SK-N-DZ (cell line): ENCODE measurements at places on chromosomes 5 and 9.

DNA sequence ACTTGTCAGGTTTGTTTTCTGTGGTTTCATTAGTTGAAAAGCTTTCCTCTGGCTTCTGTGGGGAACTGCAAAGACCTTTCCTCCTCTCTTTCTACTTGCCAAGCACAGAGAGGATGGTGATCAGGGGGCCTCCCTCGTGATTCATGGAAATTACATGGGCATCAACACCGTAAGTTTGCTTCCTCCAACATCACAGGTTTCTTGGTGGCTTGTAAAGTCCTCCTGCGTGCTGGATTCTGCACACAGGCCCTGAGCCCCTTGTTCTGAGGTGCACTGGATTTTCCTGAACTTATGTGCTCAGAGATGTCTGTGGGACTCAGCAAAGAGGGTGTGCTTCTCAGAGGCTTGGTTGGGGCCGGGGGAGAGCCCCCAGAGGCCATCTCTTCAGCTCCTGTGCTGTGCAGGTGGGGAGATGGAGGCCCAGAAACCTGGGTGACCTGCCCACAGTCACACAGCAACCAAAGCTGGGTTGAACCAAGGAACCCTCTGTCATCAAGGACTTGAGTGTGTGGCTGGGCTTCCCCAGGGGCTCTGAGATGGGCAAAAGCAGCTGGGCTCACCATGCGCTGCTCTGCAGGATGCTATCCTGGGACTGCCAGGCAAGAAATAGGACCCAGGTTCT lies 36.5 kb downstream of the RGS3 start:
- DNase-seq = no peak

- no peak for DNase-seq
These were observed 111.7 kb downstream of the PCSK1 start for GRCh38 chr5:96321345-96321744.

GRCh38 chr9:73684601-73685000 lies 532.9 kb downstream of the ANXA1 start:
- DNase-seq = no peak

GRCh38 chr5:2892466-2893000 lies 141.1 kb upstream of the IRX2 start:
- no peak for DNase-seq

- no peak for DNase-seq
These were observed 121.1 kb upstream of the IL12B start for GRCh38 chr5:159451197-159452052.

GRCh38 chr5:151202381-151203139 lies 21.3 kb downstream of the CCDC69 start:
- no peak for DNase-seq

DNA sequence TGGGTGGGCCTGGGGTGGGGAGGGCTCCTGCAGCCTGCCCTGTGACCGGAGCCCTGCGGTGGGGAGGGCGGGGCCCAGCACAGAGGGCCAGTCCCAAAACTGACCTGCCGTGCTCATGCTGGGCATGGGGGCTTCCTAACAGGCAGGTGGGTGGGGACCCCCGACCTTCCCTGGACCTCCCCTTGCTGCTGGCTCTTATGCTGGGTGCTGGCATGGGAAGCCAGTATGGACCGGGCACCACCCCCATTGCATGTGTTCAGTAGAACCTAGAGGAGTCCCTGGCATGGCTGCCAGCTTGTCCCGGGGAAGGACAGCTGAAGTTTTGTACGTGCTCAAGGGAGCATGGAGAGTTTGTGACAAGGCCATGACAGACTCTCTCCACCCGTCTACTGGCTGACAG lies 37.1 kb downstream of the WNK2 start:
- no peak for DNase-seq

DNA sequence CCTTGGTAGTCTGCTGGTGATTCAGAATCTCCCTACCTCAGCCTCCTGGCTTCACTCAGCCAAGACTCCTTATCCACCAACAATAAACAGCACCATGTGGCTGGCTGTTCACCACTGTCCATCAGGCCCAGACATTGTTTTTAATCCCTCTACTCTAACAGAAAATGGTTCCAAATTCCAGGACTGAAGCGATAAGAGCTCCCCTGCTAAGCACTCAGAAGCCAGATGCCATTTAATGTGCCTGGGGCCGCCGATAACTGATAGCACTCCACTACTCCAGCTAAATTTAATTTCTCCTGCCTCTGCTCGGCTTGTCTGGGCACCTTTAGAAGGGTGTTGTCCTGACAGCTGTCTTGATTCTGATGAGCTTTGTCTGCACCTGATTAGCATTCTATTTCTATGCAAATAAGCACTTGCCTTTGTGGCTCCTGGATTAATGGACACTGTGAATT lies 47.1 kb downstream of the ZNF622 start:
- DNase-seq = peak; percentile 98

- DNase-seq = no peak
These were observed 1196.6 kb upstream of the CDH18 start for GRCh38 chr5:21184581-21184980.

GRCh38 chr5:172004824-172005237 lies 1.6 kb downstream of the FBXW11 start:
- no peak for DNase-seq

- no peak for DNase-seq
These were observed 227.0 kb downstream of the DRD1 start for GRCh38 chr5:175216991-175217390.

GRCh38 chr9:116027511-116027910 lies 126.1 kb upstream of the PAPPA start:
- DNase-seq = no peak

- peak; percentile 83 for DNase-seq
These were observed 71.8 kb upstream of the MAMDC2 start for GRCh38 chr9:69971643-69972449.

- no peak for DNase-seq
These were observed 727 bp upstream of the ADRB2 start for GRCh38 chr5:148825716-148826052.

- no peak for DNase-seq
These were observed 1763.0 kb upstream of the C9orf72 start for GRCh38 chr9:29336281-29336680.

GRCh38 chr9:22119522-22120158 lies 110.5 kb upstream of the CDKN2B start:
- DNase-seq = peak; percentile 0

GRCh38 chr5:177546258-177546741 lies 8.1 kb downstream of the FAM193B start:
- DNase-seq = no peak

GRCh38 chr9:117211280-117211679 lies 203.6 kb downstream of the ASTN2 start:
- DNase-seq = no peak

DNA sequence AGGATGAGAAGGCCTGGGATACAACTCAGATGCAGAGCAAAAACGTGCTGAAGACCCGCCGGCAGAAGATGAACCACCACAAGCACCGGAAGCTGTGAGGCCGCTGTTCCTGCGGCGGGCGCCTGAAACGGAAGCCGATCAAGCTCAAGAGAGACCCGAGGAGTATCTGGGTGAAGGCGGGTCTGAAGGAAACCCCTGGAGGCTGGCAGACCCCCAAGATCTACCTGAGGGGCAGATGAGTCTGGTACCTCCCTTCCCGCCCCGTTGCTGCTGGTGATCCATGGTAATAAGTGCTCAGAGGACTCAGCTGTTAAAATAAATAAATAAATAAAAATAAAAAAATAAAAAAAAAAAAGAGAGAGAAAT lies 89.3 kb downstream of the BASP1 start:
- DNase-seq = no peak

- no peak for DNase-seq
These were observed 169.1 kb upstream of the PIK3R1 start for GRCh38 chr5:68046445-68046844.

- no peak for DNase-seq
These were observed 85.5 kb downstream of the ADGRV1 start for GRCh38 chr5:90644132-90644531.

DNA sequence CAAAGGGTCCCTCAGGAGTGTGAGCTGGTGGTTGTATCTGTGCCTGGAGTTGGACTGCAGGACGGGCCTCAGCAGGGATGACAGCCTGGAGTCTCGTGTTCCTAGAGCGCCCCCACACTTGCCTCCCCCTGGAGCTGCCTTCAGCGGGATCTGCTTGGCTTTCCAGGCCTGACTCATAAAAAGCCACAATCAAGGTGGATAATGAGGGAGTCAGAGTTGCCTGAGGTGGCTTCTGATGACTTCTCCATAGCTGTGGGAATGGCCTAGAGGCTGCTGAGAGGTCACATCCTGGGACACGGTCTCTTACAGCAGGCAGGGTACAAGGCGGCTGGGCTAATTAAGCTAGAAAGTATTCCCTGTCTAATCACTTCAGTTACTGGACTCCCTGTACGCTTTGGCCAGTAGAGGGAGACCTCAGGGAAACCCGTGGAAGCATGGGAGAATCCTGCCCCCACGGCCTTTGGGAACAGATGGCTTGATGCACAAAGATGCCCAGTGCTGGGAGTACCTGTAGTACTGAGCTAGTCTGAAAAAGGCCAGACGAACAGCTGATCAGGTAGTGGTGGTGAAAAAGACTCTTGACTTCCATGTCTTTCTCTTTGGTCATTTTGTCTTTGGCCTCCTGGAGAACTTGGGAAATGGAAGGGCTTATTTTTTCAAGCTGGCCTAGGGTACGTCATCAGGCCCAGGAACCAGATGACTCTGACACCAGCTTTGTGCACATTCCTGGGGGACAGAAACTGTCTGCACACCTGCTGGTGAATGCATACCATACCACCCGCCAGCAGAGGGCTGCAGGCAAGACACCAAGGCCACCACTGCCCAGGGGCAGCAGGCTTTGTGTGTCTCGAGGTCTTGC lies 16.1 kb upstream of the FRRS1L start:
- peak; percentile 68 for DNase-seq

DNA sequence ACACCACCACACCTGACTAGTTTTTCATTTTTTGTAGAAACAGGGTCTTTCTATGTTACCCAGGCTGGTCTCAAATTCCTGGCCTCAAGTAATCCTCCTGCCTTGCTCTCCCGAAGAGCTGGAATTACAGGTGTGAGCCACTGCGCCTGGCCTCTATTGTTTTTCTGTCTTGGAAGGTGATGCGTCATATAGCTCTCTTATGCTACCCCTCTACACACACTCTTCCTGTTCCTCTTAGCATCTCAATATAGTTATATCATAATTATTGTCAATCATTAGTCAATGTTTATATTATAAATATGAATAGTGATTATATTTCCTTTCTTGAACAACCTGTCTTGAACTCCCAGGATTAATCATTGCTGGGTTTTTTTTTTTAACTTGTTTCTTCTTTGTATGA lies 7.3 kb downstream of the PKD2L2 start:
- no peak for DNase-seq

- no peak for DNase-seq
These were observed 79.6 kb downstream of the DROSHA start for GRCh38 chr5:31452314-31452713.

GRCh38 chr9:131627648-131628458 lies 82.5 kb downstream of the PRRT1B start:
- no peak for DNase-seq

DNA sequence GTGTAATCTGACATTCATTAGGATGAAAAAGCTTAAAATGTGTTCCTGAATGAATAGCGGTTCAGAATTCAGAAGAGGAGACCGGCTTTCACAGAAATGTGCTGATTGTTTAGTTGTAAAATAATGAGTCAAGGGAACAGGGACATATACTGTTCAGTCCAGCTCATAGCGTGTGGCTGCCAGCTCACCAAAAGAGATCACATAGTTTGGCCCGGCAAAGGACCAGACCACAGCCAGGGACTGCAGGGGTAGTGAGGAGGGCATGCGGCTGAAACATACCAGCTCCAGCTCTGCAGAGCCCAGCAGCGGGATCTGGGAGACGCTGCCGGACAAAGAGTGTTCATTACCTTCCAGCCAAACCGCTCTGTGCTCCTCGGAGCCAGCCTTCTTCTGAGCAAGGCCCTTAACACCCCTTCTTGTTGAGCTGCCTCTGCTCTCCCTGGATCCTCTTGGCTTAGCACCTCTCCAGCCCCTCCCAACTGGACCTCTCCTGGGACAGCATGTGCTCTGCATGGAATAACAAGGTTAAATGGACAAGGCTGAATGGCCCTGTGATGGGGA lies 116.8 kb upstream of the CNTLN start:
- peak; percentile 88 for DNase-seq

- no peak for DNase-seq
These were observed 47.9 kb upstream of the ST8SIA4 start for GRCh38 chr5:100950985-100951384.

- DNase-seq = no peak
These were observed 92.6 kb downstream of the RIC1 start for GRCh38 chr9:5721279-5722087.

DNA sequence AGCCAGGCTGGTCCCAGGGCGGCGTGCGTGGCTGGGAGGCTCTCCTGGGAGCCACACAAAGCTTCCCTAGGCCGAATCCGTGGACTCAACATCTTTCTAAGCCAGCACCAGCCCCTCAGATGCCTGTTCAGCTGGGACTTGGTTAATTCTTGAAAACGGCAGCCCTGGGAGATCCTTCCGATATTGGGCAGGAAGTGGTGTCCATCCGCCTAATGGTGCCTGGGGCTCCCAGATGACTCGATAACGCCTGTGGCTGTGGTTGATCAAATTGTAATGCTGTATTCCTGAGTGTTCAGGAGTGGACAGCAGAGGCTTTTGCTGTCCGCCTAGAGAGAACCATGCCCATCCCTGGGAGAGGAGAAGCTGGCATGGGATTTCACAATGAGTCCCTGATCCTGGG lies 14.1 kb downstream of the KCNT1 start:
- DNase-seq = no peak

DNA sequence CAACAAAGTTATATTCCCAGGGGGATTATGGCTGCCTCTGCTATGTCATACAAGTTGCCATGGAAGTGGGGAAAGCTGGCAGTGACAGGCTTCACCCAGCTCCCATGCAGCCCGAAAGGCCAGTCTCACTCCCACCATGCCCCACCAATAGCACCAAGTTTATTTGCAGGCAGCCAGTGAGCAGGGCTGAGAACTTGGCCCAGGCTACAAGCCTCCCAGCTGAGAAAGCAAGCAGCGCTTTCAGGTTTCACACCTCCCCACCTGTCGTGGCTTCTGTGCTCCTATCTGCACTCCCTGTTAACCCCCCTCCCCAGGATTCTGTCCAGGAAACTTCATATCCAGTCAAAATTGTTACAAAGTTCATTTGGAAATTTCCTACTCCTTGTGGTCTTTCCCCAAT lies 155.0 kb downstream of the SAXO1 start:
- no peak for DNase-seq

- DNase-seq = no peak
These were observed 35.1 kb downstream of the B4GALT1 start for GRCh38 chr9:33131790-33132772.

DNA sequence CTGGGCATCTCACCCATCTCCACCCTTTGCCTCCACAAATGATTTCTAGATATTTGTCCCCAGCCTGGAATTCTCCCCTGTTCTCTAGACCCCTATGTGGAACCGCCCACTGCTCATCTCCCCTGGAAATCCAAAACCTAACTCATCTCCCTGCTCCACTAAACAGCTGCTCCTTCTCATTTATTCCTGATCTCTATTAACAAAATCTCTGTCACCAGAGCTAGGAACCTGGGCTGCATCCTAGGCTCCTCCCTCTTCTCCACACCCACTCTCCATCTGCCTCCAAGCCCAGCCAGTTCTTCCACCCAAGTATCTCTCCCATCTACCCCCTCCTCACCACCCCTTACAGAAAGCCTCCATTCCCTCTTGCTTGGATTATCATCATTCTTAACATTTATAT lies 24.0 kb upstream of the SYNPO start:
- DNase-seq = peak; percentile 41

- DNase-seq = no peak
These were observed 198.1 kb downstream of the SYK start for GRCh38 chr9:90999425-91000397.

GRCh38 chr5:72849546-72849945 lies 33.1 kb downstream of the TNPO1 start:
- DNase-seq = no peak

- DNase-seq = no peak
These were observed 7.6 kb upstream of the TTLL11 start for GRCh38 chr9:122100756-122101155.
